ENCODE measurements at places on chromosomes 4 and X.

- no peak for DNase-seq
These were observed 2.5 kb upstream of the DUSP9 start for GRCh38 chrX:153644356-153645125.

DNA sequence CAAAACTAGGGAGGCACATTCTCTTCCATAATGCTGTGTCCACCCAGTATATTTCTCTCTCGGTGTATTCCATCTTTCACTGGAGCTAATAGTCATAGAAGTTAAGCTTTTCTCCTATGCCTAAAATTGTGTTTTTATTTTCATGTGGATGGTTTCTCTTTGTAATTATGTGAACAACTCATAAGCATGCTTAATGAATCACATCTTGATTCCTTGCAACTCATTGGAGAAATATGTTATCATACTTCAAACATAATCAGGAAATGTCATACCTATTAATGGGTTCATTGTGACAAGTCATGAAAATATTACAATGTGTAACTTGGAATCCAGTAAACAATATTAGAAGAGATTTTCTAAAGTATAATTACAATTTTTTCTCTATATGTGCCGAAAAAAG is 186.3 kb downstream of the SLC7A11 start:
- DNase-seq, result no peak

GRCh38 chr4:26062215-26062614 is 148.2 kb downstream of the SMIM20 start:
- no peak for DNase-seq

DNA sequence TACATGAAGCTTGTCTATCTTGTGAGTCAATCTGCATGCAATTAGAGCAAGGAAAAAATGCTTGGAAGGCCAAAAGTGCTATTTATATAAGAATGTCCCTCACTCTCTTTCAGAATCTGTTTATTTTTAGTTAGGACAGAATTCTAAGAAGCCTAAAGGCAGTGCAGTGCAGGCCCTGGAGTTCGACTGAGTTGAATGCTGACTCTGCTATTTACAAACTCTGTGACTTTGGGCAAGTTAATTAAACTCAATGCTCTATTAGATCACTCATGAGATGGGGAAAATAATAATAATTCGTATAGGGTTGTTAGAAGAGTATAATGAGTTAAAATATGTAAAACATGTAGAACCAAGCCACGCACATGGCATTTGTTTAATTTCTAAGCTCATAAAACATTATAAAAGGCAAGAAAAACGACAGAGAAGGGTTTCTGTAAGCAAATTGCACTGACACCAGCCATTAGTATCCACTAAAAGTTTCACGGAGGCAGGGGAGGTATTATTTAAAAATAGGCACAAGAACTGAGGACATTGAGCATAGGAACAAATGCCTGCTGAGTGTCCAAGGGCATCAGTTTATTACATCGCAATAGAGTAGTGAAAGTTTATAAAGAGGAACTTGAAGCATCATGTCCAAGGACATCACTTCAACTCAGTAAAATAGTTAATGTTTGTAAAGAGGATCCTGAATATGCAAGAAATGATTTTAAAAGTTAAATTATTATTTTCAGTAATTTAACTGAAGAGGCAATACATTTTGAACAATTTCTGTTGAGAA is 115.0 kb upstream of the INPP4B start:
- no peak for DNase-seq

DNA sequence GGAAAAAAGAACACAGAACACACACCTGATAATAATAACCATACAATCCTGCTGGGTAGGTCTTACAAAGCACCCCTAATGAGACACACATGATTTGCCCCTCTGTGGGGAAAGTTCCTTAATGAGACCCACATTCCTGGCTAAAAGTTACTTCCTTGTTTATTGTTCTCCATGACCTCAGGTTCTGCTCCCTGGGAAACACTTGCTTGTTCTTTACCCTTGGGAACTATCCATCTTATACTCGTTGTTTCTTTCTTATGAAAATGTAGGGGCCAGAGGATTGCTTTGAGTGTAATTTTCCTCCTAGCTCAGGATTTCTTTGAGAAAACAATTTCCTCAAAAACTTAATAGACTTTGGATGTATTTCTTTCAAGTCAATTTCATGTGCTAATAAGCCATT is 52.1 kb upstream of the PCDH10 start:
- no peak for DNase-seq

DNA sequence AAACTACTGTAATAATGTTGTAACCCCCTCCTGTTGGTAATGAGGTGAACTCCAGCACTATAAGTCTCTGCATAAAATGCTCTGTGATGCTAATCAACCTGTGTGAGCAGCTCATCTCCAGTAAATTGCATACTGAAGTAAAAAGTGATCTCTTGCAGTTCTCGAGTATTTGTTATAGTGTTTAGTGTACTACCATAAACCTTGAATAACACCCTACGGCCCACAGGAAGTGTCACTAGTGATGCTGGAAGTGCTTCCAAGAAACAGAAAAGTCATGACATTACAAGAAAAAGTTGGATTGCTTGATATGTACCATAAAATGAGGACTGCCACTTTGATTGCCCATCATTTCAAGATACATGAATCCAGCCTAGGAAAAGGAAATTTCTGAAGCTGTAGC is 39.0 kb downstream of the IL15 start:
- no peak for DNase-seq

DNA sequence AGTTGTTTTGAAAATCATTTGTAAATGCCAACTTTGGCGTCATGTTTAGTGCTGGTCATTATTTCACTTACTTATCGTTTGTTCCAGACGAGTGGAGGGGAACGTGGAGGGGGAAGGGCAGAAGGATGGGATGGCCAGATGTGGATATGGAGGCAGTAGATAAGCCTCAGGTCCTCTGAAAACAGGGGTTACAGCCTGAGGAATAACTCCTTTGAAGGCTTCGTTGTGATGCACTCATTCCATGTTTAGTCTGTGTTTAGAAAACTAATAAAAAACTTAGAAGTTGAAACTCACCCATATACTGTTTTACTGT is 1.1 kb downstream of the MOB1B start:
- no peak for DNase-seq

GRCh38 chr4:157992038-157992705 is 180.7 kb downstream of the GASK1B start:
- peak; percentile 2 for DNase-seq

DNA sequence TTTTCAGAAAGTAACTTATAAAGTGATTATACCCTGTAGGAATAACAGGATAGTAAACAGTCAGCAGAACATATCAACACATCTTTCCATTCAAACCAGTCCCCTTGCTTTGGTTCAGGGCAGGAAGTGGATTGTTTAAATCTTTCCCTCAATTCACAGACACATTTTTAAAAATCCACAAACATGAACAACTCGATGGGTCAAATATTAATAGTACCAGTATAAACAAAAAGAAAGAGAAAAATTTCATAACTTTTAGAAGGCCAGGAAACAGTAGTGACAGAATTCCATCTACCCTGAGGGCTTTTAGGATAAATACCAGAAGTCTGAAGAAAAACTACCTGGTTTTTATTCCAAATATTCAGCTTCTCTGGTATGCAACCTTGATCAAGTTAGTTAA is 1072.8 kb upstream of the PABPC4L start:
- no peak for DNase-seq

DNA sequence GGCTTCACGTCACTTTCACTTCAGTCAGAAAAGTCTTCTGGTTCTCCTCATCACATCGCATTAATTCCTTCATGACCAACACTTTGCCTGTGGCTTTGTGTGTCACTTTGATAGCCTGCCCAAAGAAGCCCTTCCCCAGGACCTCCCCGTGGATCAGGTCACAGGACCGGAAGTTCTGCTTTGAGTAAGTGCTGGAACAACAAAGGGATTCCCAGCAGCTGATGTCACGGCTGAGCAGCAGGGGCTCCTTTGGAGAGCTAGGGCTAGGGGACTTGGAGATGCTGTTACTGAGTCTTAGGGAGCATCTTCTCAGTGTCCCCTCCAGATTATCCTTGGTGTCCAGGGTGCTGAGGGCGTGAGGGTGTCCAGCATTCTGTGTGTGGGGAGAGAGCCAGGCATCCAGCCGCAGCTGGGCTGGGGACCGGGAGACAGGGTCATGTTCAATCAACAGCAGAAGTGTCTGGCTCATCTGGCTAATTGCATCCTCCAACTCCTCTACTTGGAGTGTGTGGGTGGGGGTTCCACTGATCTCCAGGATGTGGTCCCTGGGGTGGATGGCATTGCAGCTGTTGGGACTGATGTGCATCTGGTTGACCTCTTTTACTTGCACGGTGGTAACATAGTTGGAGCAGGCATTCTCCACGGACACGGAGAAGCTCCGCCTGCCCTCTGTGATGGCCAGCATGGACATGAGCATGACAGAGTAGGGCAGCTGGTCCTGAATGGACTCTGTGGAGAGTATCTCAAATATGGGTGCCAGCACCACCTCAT is 39.2 kb upstream of the ARHGAP6 start:
- no peak for DNase-seq

GRCh38 chr4:37903901-37904300 is 13.0 kb downstream of the TBC1D1 start:
- no peak for DNase-seq

- DNase-seq, result no peak
These were observed 10.7 kb downstream of the MGST2 start for GRCh38 chr4:139676365-139676764.

GRCh38 chrX:6904156-6904555 is 243.4 kb upstream of the STS start:
- no peak for DNase-seq

GRCh38 chrX:116395752-116396151 is 40.7 kb upstream of the SLC6A14 start:
- DNase-seq, result no peak

DNA sequence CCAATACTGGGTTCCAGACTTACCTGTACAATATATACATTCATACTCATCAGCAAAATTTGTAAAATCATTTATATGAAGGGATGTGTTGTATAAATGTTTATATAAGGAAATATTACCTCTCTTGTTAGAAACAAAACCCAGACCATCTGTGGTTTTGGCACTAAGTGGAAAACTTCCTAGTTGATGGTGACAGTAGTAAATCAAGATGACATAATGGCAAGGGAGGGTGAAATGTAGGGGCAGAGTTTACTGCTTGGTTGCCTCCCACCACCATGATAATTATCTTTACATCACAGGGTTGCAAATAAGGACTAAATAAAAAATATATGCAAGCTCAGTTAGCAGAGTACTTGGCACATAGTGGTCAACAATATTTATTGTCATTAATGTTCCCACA is 365.3 kb upstream of the TEX13C start:
- DNase-seq, result no peak

- DNase-seq, result no peak
These were observed 37.4 kb downstream of the SLC16A2 start for GRCh38 chrX:74458736-74459135.

DNA sequence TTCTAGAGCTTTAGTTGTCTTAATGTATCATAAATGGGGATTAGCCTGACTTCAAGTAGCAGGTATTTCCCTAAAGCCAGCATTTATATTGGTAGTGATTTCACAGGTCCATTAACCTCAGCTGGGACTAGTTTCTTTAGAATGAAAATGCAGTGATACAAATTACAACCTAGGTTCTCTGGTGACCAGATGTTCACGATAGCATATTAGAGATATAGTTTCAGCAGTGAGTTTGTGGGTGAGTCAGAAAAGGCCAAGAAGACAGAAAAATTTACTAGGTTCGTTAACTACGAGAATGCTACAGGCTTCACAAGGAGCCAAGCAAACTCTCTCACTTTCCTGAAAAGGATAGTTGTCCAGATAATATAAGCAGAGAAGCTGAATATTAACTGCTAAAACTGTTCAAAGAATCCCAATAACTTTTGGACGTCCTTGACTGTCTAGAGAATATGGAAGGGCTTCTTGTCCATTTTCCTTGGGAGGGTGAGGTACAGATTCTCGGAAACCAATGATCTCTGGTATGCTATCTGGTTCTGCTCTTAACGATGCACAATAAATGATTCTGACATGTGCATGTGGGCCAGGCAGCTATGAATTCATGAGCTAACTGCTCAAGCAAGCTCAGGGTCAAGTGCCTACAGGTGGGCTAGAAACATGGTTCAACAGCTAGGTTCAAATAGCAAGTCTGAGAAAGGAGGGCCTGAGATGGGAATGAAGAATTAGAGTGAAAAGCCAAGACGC is 6.0 kb upstream of the SPCS3 start:
- DNase-seq, result no peak

DNA sequence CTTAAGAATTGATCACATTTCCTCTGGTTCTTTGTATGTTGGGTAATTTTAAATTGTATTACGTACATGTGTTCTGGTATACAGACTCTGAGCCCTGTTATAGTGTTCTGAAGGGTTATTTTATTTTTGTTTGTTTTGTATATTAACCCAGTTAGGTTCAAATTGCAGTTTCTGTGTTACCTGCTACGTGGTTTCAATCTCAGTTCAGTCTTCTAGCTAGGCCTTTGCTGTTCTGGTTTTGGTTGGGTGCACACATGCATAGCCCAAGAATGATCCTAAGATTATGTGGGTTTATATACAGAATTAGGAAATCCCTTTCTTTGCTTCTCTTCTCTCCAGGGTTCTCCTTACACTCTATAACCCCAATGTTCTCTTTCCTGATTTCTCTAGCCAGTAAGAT is 161.0 kb downstream of the PPP1R2C start:
- DNase-seq, result no peak

DNA sequence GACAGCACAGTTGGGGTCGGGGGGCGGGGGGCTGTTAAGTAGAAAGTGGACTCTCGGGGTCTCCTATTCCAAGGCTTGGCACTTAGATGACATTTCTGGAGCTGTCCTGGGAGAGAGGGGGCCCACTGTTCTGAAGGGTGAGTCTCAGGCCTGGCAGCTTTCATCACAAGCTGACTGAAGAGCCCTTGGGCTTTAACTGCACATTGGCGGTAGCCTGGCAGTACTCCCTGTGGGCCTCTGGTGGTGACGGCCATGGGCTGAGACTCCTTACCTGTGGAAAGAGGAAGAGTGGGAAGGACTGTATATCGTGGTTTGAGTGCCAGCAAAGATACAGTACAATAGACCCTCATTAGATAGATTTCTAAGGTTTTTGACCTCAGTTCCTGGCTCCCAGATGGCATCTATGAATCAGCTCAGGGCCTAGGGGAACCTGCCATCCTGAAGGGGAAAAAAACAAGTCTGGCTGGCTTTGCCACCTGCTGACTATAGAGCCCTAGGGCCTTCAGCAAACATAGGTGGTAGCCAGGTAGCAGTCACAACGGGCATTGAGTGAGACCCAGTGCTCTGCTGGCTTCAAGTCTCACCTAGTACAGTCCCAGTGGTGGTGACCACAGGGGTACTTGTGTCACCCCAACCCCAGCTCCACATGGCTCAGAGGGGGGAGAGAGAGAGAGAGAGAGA is 87.9 kb downstream of the ANKRD17 start:
- no peak for DNase-seq

Measured in SHP77 treated with DMSO at 0.1 percent for 48 hours (cell line).